GM10248 (cell line): ENCODE measurements at places on chromosomes 12 and 14.

DNA sequence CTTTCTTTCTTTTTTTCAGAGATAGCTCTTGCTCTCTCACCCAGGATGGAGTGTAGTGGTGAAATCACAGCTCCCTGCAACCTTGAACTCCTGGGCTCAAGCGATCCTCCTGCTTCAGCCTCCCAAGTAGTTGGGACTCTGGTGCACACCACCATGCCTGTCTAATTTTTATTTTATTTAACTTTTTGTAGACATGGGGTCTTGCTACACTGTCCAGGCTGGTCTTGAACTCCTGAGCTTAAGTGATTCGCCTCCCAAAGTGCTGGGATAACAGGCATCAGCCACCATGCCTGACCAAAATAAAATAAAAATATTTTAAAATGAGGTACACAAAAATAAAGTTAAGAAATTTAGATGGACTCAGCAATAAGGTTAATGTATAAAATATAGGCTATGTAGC lies 5.1 kb upstream of the LEMD3 start:
- DNase-seq, result no peak

- peak; percentile 61 for DNase-seq
These were observed 132.9 kb upstream of the DAAM1 start for GRCh38 chr14:59055439-59056045.

DNA sequence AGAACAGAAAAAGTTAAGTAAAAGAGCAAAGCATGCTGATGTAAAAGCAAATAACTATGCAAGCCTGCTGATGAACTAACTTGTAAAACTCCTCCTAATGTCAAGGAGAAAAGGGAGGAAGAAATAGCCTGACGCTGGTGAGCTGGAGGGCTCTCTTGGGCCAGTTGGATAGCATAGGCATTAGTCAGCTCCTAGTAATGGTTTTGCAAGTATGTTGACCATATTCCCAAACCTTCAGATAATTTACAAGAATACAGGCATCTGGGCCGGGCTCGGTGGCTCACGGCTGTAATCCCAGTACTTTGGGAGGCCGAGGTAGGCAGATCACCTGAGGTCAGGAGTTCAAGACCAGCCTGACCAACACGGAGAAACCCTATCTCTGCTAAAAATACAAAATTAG lies 871.4 kb downstream of the C12orf50 start:
- DNase-seq, result no peak

DNA sequence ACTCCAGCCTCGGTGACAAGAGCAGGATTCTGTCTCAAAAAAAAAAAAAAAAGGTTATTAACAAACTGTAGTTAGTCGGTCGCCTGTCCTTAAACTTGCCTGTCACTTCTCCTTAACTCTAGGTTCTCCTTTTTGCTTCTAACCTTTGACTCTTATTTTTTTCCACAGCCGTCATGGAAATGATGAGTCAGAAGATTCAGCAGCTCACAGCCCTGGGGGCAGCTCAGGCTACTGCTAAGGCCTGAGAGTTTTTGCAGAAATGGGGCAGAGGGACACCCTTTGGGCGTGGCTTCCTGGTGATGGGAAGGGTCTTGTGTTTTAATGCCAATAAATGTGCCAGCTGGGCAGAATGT lies 418 bp upstream of the MYG1 start:
- no peak for DNase-seq

DNA sequence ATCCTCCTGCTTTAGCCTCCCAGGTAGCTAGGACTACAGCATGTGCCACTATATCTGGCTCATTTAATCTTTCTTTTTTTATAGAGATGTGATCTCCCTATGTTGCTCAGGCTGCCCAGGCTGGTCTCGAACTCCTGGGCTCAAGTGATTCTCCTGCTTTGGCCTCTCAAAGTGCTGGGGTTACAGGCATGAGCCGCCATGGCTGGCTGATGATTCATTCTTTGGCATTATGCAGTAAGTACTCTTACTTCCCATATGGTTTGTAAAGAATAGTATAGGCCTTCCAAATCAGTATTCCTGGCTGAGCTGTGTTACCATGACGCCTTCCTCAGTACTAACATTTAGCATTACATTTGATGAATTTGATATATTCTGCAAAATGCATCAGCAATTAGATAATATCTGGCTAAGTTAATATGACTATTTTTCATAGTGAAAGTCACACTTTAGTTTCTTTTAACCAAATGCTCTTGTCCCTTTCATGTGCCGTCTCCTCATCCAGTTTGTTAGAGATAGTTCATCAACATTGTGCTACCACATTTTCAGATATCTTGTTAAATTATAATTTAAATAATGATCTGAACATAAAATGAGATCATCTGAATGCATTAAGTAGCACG lies 3.2 kb upstream of the MIA2 start:
- no peak for DNase-seq

GRCh38 chr12:38639625-38640024 lies 265.8 kb downstream of the CPNE8 start:
- DNase-seq, result no peak

GRCh38 chr14:60510951-60511599 lies 2.1 kb downstream of the SIX6 start:
- DNase-seq, result no peak

- DNase-seq, result no peak
These were observed at the start of gene MMP14 for GRCh38 chr14:22836301-22837113. Gene MMP14 (plus strand): TSS chr14:22836585. CDS start chr14:22836818, 233 bp downstream.

DNA sequence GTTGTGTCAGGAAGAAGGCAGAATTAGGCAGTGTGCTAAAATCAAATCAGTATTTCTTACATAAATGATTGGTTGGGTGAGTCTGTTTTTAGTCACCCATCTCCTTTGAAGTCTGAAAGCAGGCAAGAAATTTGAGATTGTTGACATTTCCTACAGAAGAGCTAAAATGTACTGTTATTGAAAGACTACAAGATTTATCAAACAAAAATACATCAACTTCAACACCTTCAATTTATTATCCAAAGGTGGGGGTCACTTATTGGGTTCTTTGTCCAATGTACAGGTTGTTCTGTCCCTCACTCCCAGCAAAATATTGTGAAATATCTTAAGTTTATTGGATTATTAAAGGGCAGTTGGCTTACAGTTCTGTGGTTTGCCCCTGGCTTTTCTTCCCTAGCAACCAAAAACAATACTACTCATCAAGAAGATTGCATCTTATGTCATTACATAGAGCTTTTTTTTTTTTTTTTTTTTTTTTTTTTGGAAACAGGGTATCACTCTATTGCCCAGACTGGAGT lies 20.6 kb upstream of the PKP2 start:
- DNase-seq, result no peak

GRCh38 chr12:108538616-108539195 lies 22.3 kb downstream of the SART3 start:
- DNase-seq, result no peak

GRCh38 chr14:100824091-100824551 lies 1.8 kb upstream of the MEG3 start:
- DNase-seq, result no peak

- DNase-seq, result no peak
These were observed 14.4 kb upstream of the SDR39U1 start for GRCh38 chr14:24456980-24457379.

DNA sequence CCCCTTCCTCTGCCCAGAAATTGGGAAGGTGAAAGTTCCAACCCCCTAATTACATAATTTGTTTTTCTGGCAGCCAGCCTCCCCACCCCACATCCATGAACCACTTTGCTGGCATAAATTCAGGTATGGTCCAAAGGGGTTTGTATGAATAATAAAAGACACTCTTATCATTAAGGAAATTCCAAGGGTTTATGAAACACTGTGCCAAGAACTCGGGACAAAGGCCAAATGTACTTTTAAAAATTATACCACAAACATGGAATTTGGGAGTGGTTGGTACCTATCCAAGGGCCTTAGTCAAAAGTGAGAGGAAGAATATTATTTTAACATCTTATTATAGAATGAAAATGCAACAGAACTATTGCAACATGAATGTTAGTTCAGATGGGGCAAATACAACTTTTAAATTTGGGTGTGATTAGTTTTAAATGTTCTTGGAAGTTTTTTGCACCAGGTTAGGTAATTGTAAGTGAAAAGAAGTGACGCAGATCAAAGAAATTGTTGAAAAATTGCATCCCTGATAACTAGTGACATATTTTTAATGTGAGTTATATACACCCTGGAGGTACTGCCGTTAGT lies 217.8 kb downstream of the TMEM117 start:
- DNase-seq, result no peak

GRCh38 chr14:96629558-96630222 lies 127.5 kb downstream of the PAPOLA start:
- DNase-seq, result no peak

GRCh38 chr14:74615735-74616134 lies 3.7 kb upstream of the LTBP2 start:
- DNase-seq, result no peak

- DNase-seq, result no peak
These were observed 55.5 kb downstream of the EMP1 start for GRCh38 chr12:13252024-13252423.

DNA sequence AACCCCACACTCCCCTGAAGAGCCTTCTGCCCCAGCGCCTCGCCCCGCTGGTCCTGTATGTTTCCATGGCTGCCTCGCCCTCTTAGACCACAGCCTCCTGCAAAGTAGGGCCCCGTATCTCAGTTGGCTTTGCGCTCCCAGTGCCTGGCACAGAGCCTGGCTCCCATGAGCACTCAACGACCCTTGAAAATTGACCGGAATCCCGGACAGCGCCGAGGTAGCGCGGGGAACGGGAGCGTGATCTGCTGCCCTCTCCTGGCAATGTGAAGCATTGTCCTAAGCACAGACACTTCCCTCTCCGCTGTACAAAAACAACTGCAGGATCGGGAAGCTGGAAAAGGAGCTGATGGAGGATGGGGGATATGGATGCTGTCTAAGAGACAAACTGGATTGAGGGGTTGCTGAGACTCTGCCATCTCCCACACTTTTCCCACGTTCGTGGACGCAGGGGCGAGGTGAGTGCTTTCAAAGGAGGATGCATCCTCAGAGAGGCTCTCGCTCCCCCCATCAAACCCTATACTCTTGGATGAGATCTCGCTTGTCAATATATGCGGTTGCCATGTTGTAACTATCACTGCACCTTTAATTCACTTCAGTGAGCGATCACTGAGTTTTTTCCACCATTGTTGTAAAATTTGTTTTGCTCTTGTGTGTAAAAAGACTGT lies 10.7 kb upstream of the FKBP4 start:
- DNase-seq, result peak; percentile 68

GRCh38 chr12:15540005-15540404 lies 217.7 kb downstream of the PTPRO start:
- no peak for DNase-seq

- DNase-seq, result no peak
These were observed 371.5 kb downstream of the LRIG3 start for GRCh38 chr12:58548801-58549200.

DNA sequence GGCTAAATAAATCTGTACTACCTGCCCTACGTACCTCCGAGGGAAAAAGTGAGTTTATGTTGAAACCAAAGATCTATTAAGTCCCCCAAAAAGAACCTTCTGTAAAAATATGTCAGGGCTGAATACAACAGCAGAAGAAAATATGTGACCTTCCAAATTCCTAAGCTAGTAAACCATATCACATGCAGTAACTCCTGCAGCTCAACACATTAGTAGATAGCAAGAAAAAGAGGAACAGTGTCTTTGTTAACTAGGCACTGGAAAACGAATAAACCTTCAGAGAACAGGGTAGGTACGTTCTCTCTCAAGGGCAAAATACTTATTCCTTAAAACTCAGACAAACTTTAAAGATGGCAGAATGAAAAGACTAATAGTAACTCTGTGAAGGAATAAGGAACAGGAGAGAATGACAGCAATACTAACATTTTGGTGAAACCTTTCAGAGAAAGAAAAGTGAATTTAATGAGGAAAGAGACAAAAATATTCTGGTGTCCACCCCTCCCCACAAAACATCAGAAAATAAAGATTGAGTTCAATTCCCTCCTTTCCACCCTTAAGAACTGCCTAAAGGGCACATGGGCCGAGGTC lies 18.0 kb downstream of the CBX5 start:
- no peak for DNase-seq

GRCh38 chr14:69439521-69440270 lies 41.2 kb downstream of the SLC39A9 start:
- DNase-seq, result no peak

DNA sequence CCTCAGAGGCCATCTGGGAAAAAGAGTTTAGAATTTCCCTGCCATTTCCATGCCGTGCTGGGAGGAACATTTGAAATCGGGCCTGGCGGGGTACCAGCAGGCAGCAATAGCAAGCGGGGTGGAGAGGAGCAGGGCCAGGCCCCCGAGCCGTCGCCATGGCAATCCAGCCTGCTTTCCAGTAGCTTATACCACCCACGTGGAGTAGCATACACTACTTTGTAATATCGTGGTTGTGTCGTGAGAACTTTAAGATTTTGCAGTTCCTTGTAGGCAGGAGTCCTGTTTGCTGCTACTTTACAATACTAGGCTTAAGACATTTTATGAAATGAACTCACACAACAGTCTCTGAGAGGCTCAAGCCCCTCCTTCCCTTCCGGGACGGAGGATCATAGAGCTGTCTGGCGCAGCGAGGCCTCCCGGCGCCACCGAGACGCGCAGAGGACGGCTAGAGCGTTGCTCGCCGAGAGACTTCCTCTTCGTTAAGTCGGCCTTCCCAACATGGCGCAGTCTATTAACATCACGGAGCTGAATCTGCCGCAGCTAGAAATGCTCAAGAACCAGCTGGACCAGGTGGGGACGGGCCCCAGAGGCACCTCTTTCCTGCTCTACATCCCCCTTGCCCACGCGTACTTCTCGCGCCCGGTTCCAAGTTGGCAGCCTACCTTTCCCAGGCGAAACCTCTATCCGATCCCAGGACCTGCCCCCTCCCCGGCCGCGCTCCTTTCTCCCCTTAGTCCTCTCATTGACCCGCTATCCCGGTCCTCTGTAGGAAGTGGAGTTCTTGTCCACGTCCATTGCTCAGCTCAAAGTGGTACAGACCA lies at the start of gene PFDN5:
TSS of gene PFDN5 (plus strand) at position 473 of the 821 bp plus-strand sequence. CDS start at position 499, 26 bp downstream.
- DNase-seq, result peak; percentile 92

DNA sequence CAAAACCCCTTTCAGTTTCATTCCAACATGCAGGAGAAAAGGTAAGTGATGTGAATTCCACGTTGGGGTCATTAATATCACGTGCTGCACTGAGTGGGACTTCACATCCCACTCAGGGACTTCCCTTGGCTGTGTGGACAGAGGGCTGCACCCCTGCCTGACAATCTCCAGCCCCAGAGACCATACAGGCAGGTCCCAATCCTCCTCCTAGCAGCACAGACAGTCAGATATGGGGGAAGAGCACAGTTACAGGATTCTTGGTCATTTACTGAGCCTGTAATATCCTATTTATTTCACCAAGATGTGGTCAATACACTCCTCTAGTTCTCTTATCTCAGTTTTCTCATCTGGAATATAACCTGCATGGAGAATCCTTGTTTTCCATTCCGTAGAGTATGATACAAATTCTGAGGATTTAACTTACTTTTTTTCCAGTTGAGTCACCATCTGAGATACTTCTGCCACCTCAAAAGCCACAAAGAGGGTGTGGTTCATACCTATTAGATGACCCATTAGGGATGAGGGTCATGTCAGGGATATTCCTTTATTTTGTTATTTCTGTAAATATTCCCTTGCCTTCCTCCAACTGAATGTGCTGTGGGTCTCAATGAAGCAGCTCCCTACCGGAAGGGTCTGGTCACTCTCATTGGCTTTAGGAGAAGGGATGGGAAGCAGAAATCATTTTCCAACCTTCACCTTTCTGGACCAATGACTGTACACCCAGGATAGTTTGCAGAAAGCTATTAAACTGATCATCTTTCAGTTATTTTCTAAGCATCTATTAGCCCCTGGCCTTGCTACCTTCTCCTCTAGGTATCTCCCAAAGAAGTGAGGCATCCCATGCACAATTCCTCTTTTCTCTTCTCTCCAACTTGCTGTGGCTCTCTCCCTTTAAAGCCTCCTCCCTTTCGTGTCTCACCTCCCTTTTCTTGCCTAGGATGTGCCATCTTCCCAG lies 43.0 kb upstream of the NTF3 start:
- DNase-seq, result no peak

- no peak for DNase-seq
These were observed 7.6 kb downstream of the SUSD6 start for GRCh38 chr14:69619012-69619411.
